ENCODE measurements at places on chromosomes 4 and X. TPM values are rescaled to one million over a fixed set of nuclear protein-coding genes. Genes with fewer than 3 reads are reported as not detected.
A peak's percentile ranks its signal among the peaks of the same experiment; 100 is the strongest.

DNA sequence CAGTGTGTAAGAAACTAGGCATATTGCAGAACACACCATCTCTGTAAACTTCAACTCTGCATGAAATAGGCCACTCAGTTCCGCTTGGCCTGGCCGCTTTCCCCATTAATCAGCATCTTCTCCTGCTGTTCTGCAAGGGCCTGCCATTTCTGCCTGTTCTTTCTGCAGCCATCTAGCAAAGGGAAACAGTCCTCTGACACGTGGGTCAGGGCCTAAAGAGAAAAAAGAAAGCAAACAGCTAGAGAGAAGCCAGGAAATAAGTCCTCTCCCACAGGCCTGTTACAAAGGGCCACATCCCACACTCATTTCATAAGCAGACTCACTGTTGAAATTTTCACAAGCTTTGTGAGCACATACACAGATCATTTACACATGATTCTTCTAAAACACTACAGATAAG, 130.1 kb downstream of the PDE5A start:
- no peak for DNase-seq

DNA sequence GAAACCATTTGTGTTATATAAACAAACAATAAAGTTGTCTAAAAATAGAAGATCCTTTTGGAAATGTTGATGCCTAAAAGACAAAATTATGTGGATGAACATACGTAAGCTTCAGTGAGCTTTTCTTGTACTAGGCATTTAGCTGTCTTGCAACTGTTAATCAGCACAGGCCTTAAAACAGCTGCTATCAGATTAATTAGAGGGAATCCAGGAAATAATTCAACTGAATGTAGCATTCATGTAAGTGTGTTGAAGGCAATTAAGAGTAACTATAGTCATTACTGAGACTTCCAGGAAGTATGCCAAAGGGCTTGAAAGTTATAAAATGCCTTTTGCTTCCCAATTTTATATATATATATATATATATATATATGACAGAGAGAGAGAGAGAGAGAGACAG, 248.7 kb downstream of the IL1RAPL1 start:
- no peak for DNase-seq

DNA sequence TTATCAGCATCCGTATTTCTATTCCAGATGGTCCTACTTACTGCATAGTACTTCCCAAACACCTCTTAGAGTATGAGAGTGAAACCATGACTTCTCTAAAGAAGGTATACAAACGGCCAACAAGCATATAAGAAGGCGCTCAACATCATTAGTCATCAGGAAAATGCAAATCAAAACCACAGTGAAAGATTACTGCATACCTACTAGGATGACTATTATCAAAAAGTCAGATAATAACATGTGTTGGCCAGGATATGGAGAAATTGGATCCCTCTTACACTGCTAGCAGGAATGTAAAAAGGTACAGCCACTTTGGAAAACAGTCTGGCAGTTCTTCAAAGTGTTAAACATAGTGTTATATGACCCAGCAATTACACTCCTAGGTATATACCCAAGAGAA, 215.3 kb upstream of the CXorf66 start:
- peak; percentile 49 for DNase-seq

DNA sequence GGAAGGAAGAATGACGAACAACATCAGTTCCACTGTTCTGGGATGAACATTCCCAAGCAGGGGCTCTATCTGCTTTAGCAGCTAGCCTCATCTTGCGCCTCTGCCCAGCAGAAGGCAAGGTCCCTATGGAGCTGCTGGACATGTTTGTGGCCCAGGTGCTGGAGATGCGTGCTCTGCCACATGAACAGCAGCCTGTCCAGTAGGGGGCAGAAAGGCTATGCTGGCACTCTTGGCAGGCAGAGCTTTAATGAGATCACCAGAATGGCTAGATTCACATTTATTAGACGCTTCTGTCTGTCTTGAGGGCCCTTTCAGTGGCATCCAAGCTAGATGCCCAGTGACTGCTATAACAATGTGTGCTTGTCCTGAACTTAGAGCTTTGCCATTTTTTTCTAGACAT, 1826.0 kb downstream of the STIM2 start:
- DNase-seq = peak; percentile 59

DNA sequence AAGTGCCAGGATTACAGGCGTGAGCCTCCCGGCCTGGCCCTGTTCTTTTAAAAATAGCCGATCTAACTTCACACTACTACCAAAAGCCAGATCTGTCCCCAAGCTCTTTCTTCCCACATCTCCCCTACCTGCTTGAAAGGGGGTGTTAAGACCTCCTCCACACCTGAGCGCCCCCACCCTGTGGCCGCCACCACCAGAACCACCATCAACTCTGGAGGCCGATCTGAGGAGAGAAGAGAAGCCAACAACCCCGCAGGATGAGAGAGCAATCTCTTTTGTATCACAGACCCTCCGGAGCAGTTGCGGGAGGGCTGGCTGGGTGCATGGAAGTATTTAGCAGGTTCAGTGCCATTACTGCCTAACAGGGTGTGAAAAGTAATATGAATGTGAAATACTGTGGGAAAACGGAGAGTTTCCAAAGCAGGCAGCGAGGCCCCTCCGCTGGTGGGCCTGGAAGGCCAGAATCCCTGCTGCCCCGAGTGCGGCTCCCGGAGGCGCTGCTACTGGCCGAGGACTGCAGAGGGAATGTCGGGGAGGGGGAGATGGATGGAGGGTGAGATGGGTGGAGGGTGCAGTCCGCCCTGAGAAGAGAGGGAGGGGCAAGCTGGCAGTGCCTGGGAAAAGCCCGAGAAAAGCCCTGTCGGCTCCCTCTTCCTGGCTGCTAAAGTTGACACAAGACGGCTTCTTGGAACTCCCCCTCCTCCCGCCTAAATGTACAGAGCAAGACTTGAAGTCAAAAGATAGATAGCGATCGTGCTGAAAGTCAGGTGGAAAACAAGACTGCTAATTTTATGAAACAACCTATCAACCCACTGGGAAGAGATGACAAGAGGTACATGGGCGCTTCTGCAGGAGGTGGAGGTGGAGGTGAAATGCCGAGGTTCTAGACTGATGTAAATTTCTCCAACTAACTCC, 22.3 kb downstream of the HAND2 start:
- no peak for DNase-seq

- no peak for DNase-seq
These were observed 1461.7 kb downstream of the ADGRL3 start for GRCh38 chr4:62661821-62662220.

GRCh38 chr4:162016991-162017390, 146.8 kb downstream of the FSTL5 start:
- DNase-seq = no peak

- no peak for DNase-seq
These were observed 409.2 kb downstream of the CCSER1 start for GRCh38 chr4:90536408-90536807.

GRCh38 chr4:92091335-92091734, 212.4 kb upstream of the GRID2 start:
- peak; percentile 67 for DNase-seq

DNA sequence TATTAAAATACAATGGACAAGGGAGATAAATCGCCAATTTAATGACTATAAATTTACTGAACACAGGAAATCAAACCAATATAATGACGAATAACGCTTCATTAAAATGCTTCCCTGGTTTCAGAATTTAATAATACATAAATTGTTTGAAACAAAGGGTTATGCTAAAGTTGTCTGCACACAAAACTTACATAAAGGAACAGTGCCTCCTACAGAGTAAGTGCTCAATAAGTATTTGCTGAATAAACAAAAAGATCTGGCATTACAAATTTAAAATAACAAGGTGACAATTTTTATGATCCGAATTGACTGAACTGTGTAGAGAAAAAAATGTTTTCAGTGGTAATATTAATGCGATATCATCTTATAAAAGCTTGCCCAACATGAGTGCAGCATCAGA, 69.6 kb downstream of the NOCT start:
- DNase-seq = peak; percentile 6

DNA sequence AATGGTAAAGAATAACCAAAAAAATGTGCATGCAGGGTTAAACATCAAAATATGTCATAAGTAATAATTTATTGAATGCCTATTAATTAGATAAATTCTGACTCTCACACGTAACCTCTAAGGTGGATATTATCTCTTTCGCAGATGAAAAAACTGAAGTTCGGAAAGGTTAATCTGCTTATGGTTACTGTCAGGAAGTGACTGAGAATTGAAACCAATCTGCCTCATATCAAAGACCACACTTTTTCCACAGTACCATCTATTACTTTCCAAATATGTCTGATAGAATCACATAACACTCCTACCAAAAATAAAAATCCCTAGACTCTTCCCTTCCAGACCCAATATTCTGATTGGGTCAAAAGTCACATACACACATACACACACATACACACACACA, 6.2 kb downstream of the CHIC2 start:
- DNase-seq = no peak

DNA sequence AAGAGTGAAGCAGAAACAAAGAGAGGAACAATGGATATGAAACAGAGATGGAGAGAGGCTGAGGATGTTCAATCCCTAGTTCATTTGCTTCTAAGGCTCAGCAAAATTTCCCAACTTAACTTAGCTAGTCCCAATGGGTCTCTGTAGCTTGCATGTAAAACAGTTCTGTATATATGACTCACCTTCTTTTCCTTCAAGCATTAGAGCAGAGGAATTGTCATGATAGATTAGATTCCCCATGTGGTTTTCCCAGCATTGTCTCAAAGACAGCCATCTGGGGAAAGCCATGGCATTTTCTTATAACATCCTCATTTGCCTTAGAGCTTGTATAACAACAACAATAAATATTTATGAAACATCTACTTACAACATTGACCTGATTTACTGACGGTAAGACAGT, 93.9 kb upstream of the GATB start:
- no peak for DNase-seq

DNA sequence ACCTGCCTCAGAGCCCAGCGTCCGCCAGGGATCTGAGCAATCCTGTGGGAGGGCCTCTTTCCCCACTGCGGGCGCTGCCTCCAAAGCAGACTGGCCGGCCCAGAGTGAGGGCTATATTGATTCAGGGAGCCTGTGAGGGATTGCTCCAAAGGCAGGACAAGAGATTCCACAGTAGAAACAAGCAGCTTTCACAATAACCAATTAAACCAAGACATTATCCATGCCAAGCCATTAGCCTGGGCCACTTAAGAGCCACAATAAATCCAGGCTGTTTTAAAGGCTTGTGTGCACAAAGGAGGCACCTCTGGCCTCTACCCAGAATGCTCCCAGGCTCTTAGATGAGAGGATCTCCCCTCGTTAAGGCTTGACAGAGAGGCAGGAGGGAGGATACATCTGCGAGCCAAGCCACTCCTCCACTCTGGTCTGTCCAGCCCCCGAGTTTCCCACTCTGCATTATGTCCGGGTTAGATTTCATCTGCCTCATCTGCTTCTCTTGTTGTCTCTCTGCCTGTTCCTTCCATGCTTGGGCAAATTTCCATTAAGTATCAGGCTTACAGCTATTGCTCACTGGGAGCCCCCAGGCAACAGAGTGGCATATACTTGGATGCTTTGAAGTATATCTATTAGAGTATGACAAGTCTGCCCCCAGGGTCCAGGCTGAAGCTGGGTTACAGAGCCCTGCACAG, 357.9 kb downstream of the UNC5C start:
- DNase-seq = no peak

GRCh38 chrX:78384486-78384885, 57.1 kb upstream of the CYSLTR1 start:
- no peak for DNase-seq

The BANK1 gene
- 0.24 TPM for total RNA-seq

The NUP62CL gene
- 3.8 TPM for total RNA-seq

The PLAC8 gene
- total RNA-seq = 6.7 TPM

The CFAP99 gene
- not detected for total RNA-seq

The TLR2 gene
- total RNA-seq = not detected

The KCTD8 gene
- not detected for total RNA-seq

The CPLX1 gene
- 0.64 TPM for total RNA-seq

The SLC49A3 gene
- 0.81 TPM for total RNA-seq

Measured in A172 (cell line).